ENCODE measurements at places on chromosomes 4 and X.

DNA sequence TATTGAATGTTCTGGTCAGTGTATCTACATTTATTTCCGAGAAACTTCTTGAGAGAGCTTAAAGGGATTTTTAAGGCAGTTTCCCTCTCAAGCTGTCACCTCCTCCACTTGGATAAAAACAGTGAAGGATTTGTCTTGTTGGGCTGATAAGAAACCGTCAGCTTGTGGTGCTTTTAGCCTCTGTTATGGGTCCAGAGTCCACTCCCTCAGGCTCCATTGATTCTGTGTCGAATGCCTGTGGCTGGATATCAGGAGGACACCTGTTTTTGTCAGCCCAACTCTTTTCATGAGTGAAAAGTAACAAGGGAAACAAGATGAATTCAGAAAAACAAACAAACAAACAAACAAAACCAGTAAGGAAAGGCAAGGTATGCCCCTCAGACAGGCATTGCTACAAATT lies 12.4 kb downstream of the CLCN4 start:
- no peak for DNase-seq

DNA sequence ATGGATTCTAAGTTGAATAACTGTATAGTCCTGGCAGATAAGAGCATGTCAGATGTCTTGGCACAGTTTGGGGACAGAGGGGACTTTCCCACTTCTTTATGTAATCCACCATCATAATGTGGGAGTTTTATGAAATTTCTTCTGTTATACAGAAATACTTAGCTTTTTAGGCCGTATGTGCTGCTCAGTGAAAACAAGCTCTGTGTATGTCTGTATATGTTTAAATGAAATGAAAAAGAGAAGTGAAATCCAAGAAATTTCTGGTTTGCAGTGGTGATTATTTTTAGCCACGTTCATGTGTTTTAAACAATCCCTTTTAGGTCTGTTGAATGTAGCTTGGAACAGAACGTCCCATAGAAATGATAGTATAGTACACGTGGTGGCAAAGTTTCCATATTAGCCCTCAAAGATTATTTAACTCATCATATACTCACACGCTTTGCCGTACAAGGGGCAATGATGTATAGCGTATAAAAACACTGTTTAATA lies 41.0 kb downstream of the GAB1 start:
- DNase-seq: no peak

DNA sequence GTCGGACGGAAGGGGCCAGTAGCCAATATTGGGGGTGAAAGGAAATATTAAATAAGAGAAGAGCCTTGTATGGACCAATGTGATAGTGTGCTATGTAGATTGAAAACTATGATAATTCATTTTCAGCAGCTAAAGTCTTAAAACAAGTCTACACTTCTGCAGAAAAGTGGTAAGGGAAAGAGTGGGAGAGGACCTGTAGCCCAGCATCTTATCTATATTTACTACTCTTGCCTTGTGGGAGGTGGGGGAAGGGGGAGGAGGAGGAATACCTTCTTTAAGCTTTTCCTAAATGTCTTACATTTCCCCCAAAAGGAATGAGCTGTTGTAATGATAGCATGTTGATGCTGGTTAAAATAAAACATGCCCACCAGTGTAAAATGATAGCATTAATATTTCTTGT lies 220.0 kb upstream of the SPRY1 start:
- no peak for DNase-seq

DNA sequence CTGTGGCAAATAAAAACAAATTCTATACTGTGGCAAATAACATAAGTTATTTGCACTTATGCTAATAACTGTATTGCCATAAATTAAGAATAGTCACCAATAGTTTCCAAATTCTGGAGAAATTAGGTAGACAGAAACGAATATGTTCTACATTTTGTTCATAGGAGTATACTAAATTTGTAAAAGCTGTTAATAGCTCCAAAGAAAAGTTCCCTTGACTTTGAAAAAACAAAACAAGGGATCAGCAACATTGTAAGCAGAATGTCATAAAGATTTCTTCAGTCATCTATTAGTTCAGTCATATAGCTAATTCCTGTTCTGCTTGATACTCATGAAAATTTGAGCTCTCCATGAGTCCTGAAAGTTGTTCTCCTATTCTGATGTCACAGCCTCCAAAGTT lies 1472.8 kb downstream of the C4orf33 start:
- DNase-seq: no peak

DNA sequence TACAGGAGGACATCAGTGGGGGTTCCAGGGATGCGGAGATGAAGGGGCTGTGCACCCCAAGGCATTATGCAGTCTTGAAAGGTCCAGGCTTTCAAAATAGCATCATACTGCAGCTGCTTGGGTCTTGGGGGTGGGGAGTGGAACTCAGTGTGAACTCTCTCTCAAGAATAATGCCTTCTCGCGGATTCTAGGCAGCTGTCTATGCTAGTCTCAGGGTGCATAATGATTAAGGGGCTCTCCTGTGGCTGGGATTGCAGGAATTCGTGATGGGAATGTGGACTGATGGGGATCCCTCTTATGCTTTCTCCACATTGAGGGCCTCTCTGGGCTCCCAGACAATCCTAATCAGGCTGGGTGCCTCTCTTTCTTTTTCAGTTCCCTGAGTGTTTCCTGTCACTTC lies 172.2 kb upstream of the ARHGAP24 start:
- no peak for DNase-seq

- no peak for DNase-seq
Observed at GRCh38 chrX:40470830-40471429, 109.8 kb upstream of the ATP6AP2 start.

- DNase-seq: no peak
Observed at GRCh38 chr4:183541010-183541751, 36.3 kb downstream of the ING2 start.

DNA sequence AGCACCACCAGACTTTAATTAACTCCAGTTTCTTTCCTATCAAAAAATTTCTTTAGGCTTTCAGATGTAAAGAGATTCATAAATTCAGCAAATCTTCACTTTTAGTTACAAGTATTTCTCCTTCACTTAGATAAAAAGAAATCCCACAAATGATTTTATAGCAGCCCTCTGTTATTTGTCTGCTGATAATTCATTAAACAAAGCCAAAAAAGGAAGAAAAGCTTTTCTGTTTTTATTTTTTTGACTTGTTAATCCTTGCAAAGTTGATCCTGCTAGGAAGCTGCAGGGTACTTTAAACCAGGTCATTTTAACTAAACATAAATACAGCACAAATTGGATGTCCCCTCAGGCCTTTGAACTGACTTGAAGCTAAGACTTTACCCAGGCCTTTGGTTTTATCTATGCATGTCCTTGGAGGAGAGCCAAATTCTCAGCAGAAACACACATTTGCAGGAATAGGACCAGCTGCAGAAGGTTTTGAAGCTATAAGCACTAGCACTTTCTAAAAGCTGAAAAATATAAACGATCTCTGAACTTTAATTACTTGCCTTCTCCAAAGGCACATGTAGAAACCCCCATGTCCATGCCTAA lies 57.5 kb downstream of the PCDH18 start:
- DNase-seq: no peak

DNA sequence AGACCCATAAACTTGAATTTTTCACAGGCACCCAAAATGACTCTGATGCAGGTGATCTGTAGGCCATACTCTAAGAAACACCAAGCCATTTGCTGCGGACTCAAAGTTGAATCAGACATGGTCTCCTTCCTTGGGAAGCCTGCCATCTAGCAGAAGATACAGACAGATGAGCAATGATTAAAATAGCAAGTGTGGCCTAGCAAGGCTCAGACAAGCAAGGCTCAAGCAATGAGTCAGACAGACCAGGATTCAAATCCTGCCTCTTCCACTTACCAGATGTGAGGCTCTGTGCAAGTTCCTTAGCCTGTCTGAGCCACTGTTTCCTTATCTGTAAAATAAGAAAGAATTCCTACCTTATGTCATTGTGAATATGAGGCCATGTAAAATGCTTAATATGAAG lies 2.3 kb downstream of the CCDC149 start:
- DNase-seq: no peak

- no peak for DNase-seq
Observed at GRCh38 chr4:152283801-152284470, 252.0 kb downstream of the FBXW7 start.

DNA sequence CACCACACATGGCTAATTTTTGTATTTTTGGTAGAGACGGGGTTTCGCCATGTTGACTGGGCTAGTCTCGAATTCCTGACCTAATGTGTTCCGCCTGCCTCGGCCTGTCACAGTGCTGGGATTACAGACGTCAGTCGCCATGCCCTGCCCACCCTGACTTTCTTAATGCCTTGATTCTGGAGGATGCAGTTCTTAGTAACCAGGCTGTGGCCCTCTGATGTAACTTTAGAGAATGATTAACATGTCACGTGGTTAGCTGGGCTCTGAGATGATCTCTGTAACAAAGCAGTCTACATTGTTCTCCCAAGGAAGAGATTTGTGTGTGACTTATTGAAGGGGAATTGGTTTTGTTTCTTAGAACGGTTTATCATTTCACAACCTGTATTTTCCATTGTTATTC lies 30.6 kb downstream of the ANK2 start:
- DNase-seq: no peak

GRCh38 chrX:10109695-10110094 lies 47.1 kb upstream of the CLCN4 start:
- DNase-seq: no peak

GRCh38 chr4:173837517-173837916 lies 307.5 kb upstream of the HAND2 start:
- DNase-seq: no peak

- no peak for DNase-seq
Observed at GRCh38 chrX:97619499-97619898, 735.8 kb downstream of the RPA4 start.

DNA sequence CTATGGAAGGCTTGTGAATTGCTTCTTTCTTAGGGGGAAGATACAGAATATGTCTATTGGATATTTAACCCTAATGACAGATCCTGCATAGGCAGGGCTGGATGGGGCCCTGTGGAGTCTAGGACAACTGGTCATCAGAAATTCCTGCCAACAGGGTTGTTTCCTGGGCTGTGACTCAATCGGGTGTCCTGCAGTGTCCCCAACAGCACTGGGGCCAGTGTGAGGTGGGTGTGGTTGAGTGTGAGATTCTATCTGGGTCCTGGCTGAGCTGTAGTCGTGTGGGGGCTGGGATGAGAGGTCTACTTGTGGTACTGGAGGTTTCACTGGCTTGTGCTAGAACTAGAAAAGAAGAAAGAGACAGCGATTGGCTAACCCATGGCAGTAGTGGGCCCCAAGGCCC lies 87.3 kb upstream of the WDR1 start:
- DNase-seq: no peak

DNA sequence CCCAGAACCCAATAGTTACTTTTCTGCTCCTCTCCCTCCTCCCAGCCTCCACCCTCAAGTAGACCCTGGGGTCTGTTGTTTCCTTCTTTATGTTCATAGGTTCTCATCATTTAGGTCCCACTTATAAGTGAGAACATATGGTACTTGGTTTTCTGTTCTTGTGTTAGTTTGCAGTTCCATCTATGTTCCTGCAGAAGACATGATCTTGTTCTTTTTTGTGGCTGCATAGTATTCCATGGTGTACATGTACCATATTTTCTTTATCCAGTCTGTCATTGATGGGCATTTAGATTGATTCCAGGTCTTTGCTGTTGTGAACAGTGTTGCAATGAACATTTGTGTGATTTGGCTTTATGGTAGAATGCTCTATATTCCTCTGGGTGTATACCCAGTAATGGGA lies 47.8 kb upstream of the LEF1 start:
- DNase-seq: no peak

- no peak for DNase-seq
Observed at GRCh38 chr4:145061318-145061920, 36.6 kb downstream of the ANAPC10 start.

GRCh38 chr4:20839957-20840356 lies 139.7 kb downstream of the PACRGL start:
- no peak for DNase-seq

DNA sequence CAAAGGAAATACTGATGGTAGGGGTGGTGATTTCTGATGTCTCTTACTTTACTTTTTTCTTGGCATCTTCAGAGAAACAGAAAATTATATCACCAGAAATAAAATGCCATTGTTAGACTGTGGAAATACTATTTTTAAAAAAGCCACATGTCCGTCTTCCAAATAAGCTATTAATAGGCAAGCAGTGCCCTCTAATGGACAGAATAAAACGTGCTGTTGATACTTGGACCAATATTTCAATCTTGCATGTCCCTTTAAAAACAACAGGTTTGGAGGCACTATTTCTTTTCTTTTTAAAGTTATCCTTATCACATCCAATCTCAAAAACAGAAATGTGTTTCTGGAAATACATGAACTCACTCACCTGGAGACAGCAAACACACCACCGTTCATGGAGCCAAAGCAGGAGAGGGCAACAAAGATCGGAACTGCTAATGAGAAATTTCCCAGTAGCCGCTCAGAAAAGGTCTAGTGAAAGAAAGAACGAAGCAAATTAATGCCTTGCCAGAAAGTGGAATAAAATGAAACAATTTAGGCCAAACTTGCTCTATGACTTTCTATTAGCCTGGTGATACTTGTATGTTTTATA lies 59.2 kb downstream of the SLC7A11 start:
- DNase-seq: no peak

DNA sequence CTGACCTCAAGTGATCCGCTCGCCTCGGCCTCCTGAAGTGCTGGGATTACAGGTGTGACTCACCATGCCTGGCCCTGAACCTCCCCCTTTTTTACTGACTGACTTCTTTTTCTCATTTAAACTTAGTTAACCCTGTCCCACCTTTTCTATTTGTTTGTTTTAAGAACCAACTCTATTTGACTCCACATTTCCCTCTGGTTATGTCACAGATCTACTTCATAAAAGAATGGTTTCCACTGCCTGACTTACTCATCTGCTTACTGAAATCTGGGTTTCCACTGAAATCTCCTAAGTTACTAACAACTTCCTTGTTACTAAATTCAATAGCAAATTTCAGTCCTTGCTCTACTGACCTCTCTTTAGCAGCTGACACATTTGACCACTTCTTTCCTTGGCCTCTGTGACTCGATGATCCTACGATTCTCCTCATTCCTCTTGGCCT lies 28.0 kb upstream of the NSUN7 start:
- no peak for DNase-seq

- DNase-seq: no peak
Observed at GRCh38 chr4:71992571-71993312, 39.1 kb upstream of the NPFFR2 start.

DNA sequence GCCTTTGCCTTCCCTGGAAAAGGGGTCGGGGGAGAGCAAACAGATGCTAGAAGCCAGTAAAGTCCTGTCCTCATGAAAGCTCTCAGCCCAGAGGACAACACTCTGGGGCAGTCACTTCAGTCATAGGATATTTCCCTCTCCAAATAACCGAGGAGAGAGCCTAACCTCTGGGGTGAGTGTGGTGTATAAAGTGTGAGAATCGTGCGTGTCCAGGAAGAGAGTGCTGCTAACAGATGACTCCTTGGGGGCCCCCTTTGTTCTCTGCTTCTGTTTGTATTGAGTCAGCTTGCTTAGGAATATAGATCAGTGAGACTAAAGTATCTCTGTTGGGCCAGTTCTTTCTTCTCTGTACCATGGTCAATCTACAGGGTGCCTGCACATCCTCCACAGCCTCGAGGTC lies 247.2 kb downstream of the PALLD start:
- DNase-seq: no peak

- no peak for DNase-seq
Observed at GRCh38 chrX:155819966-155820491, 61.1 kb upstream of the VAMP7 start.

Data from stimulated activated CD8-positive, alpha-beta memory T cell treated with anti-CD3 and anti-CD28 coated beads, Interleukin-15, amount 100 ng/mL, for 24 hours (primary cell).